ENCODE measurements at places on chromosomes 4 and X. TPM values are rescaled to one million over a fixed set of nuclear protein-coding genes. Genes with fewer than 3 reads are reported as not detected.

The HSD17B11 gene
- polyA plus RNA-seq: 75.0 TPM

The ARSD gene
- polyA plus RNA-seq: 2.4 TPM

The GAGE2A gene
- polyA plus RNA-seq: not detected

The TMPRSS11A gene
- polyA plus RNA-seq: not detected

The GLRA2 gene
- not detected for polyA plus RNA-seq

The ADH7 gene
- polyA plus RNA-seq: not detected
